Activated B cell treated with CpG ODN at 0.5 μM for 24 hours (primary cell): ENCODE measurements at places on chromosomes 12 and 14. TPM values are rescaled to one million over a fixed set of nuclear protein-coding genes. Genes with fewer than 3 reads are reported as not detected.

DNA sequence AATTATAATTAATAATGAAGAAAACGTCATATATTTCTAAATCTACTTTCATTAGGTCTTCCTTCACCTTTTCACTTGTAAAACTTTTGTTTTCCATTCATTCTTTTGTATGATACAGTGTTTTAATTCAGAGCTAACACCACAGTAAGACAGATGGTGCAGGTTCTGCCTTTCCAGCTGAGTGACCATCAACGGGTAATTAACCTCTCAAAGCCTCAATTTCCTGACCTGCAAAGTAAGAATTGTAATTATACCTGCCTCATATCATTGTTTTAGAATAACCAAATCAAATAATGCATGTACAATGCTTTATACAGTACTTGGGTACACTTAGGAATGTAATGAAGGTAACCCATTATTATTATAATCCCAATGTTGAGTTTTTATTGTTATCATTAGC, 157.6 kb downstream of the FOXA1 start:
- H3K4me3 ChIP-seq, result no peak overlapping the region
- no peaks in the 10 kb centered on the region for H3K27me3 ChIP-seq
- H3K36me3 ChIP-seq, result no peaks in the 10 kb centered on the region
- DNase-seq, result no peak
- no peaks in the 10 kb centered on the region for H3K4me1 ChIP-seq
- H3K27ac ChIP-seq, result no peak overlapping the region

The A2M gene
- total RNA-seq, result not detected in 2 replicates

The LYZ gene
- 4.0 and 5.3 TPM in 2 replicates for total RNA-seq

- H3K27me3 ChIP-seq, result peaks cover 2% of the 10 kb centered on the region
- no peak for DNase-seq
- peaks cover 2% of the 10 kb centered on the region for H3K4me1 ChIP-seq
- H3K27ac ChIP-seq, result no peak overlapping the region
- H3K36me3 ChIP-seq, result no peaks in the 10 kb centered on the region
Observed at GRCh38 chr14:81311141-81311540, 89.0 kb downstream of the STON2 start.

- no peak overlapping the region for H3K4me3 ChIP-seq
- peaks cover 5% of the 10 kb centered on the region for H3K4me1 ChIP-seq
- H3K27me3 ChIP-seq, result no peaks in the 10 kb centered on the region
- no peaks in the 10 kb centered on the region for H3K36me3 ChIP-seq
- H3K27ac ChIP-seq, result no peak overlapping the region
Observed at GRCh38 chr12:26097046-26097878, 27.6 kb downstream of the BHLHE41 start.

The KRT83 gene
- total RNA-seq, result not detected in 2 replicates

The OR4Q2 gene
- total RNA-seq, result not detected in 2 replicates

The MBIP gene
- 17.0 and 21.7 TPM in 2 replicates for total RNA-seq

GRCh38 chr14:96635850-96636249, 133.7 kb downstream of the PAPOLA start:
- H3K27me3 ChIP-seq, result no peaks in the 10 kb centered on the region
- no peaks in the 10 kb centered on the region for H3K36me3 ChIP-seq
- no peak for DNase-seq
- H3K4me3 ChIP-seq, result no peak overlapping the region
